ENCODE measurements at places on chromosomes 16 and 17. TPM values are rescaled to one million over a fixed set of nuclear protein-coding genes. Genes with fewer than 3 reads are reported as not detected.

The TK1 gene
- total RNA-seq: 3.9 TPM

GRCh38 chr16:15404792-15405191 lies 9.2 kb downstream of the MPV17L start:
- H3K36me3 ChIP-seq: no peaks in the 10 kb centered on the region
- H3K27me3 ChIP-seq: no peaks in the 10 kb centered on the region
- H3K4me3 ChIP-seq: no peak overlapping the region
- H3K4me1 ChIP-seq: no peaks in the 10 kb centered on the region
- peak overlapping the region; percentile 33 for H3K27ac ChIP-seq
- peak; percentile 74 for DNase-seq

The KRTAP4-5 gene
- not detected for total RNA-seq

The HOXB9 gene
- not detected for total RNA-seq

- DNase-seq: no peak
- no peaks in the 10 kb centered on the region for H3K4me1 ChIP-seq
- H3K36me3 ChIP-seq: no peaks in the 10 kb centered on the region
These were observed 18.1 kb upstream of the LCMT1 start for GRCh38 chr16:25093208-25094061.

The CCL8 gene
- total RNA-seq: not detected

DNA sequence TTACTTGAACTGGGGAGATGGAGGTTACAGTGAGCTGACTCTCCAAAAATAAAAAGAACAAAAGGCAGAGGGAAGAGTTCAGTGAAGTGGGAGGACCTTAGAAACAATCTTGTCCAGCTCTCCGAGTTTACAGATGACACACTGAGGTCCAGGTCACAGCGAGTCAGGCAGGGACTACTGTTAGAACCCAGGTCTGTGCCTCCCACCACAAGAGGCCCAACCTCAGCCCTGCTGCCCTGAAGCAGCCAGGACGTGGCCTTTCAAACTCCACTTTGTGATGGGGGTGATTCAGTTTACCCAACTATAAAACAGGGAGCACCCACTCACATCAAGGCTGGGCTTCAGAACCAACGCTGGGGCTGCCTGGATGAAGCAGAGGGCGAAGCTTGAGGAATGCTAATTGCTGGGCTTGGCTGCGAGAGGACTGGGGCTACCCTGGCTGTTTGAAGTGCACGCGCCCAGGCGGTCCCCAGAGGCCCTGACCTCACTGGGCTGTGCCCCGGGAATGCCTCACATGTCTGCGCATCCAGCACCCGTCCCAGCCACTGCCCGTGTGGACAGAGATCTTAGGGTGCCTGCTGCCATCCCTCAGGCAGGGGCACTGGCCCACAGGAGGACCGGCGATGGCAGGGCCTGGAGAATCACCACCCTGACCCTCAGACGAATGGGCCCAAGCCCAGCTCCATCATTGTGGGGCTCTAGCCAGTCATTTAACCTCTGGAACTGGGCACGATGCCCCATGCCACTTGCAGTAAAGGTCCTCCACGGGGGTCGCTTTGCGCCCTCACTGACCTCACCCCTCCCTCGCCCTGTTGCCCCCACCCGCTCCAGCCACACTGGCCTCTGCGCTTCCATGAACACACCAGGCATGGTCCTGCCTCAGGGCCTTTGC lies 11.4 kb downstream of the SLC5A10 start:
- H3K36me3 ChIP-seq: no peaks in the 10 kb centered on the region
- no peak for DNase-seq
- no peak overlapping the region for H3K27ac ChIP-seq
- no peak overlapping the region for H3K4me3 ChIP-seq
- H3K4me1 ChIP-seq: no peaks in the 10 kb centered on the region

DNA sequence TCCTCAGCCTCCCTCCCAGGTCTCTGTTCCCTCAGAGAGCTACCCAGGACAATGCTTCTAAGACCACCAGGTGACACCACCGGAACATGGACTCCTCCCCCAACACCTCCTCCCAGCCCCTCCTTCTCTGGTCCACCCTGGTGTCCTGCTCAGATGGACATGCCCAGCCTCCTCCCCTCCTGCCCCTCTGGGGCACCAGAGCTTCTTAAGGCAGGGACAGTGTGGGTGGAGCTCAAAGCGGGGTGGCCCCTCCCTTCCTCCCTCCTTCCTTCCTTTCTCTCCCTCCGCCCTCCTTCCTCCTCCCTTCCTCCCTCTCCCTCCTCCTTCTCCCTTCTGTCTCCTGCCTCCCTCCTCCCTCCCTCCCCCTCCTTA lies 22.7 kb downstream of the TRPV3 start:
- DNase-seq: no peak
- H3K27ac ChIP-seq: no peak overlapping the region
- no peaks in the 10 kb centered on the region for H3K36me3 ChIP-seq
- H3K27me3 ChIP-seq: no peaks in the 10 kb centered on the region

DNA sequence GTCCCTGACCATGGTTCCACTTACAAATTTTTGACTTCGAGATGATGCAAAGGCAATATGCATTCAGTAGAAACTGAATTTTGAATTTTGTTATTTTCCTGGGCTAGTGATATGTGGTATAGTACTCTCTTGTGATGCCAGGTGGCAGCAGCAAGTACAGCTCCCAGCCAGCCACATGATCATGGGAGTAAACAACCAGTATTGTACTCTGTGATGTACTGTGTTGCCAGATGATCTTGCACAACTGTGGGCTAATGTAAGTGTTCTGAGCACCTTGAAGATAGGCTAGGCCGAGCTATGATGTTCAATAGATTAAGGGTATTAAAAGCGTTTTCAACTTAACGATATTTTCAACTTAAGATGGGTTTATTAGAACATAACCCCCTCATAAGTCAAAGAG lies 250.8 kb downstream of the STX8 start:
- H3K4me3 ChIP-seq: no peak overlapping the region
- peaks cover 20% of the 10 kb centered on the region for H3K4me1 ChIP-seq
- no peak overlapping the region for H3K27ac ChIP-seq
- H3K36me3 ChIP-seq: no peaks in the 10 kb centered on the region
- no peaks in the 10 kb centered on the region for H3K27me3 ChIP-seq

- no peak overlapping the region for H3K4me3 ChIP-seq
- H3K4me1 ChIP-seq: no peaks in the 10 kb centered on the region
- no peaks in the 10 kb centered on the region for H3K27me3 ChIP-seq
- H3K27ac ChIP-seq: no peak overlapping the region
- H3K36me3 ChIP-seq: no peaks in the 10 kb centered on the region
These were observed 3.1 kb downstream of the ALOX15B start for GRCh38 chr17:8041979-8042378.

GRCh38 chr16:56998861-56999260 lies 9.5 kb downstream of the NLRC5 start:
- no peak for DNase-seq
- H3K36me3 ChIP-seq: no peaks in the 10 kb centered on the region
- H3K4me1 ChIP-seq: no peaks in the 10 kb centered on the region

The FNDC8 gene
- total RNA-seq: not detected

DNA sequence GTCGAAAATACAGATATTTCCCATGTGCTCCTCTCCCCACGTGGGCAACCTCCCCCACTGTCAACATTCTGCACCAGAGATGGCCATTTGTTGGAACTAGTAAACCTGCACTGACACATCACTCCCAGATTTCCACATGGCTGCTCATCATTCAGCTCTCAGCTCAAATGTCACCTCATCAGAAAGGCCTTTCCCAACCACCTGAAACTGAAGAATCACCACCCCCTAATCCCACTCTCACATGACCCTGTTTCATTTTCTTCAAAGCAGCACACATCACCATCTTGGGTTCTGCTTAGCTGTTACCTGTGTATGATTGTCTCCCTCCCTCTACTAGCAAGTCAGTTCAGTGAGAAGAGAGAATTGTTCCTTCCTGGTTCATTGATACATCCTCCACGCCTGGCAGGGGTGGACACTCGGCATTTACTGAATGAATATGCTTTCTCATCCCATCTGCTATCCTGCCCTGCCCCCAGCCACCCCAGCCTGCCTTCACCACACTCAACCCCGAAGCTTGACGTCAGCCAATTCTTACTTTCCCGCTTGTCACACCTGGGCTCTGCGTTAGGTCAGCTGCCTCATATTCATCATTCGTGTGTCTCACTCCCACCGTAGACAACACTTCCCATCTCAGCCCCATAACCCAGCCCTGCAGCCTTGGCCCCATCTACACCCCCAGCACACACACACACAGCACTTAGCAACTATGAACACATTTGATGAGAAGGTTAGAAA lies 1.5 kb downstream of the C17orf114 start:
- H3K27me3 ChIP-seq: no peaks in the 10 kb centered on the region
- no peaks in the 10 kb centered on the region for H3K4me1 ChIP-seq
- no peak overlapping the region for H3K27ac ChIP-seq
- no peak overlapping the region for H3K4me3 ChIP-seq
- H3K36me3 ChIP-seq: no peaks in the 10 kb centered on the region

The DLX4 gene
- total RNA-seq: not detected

DNA sequence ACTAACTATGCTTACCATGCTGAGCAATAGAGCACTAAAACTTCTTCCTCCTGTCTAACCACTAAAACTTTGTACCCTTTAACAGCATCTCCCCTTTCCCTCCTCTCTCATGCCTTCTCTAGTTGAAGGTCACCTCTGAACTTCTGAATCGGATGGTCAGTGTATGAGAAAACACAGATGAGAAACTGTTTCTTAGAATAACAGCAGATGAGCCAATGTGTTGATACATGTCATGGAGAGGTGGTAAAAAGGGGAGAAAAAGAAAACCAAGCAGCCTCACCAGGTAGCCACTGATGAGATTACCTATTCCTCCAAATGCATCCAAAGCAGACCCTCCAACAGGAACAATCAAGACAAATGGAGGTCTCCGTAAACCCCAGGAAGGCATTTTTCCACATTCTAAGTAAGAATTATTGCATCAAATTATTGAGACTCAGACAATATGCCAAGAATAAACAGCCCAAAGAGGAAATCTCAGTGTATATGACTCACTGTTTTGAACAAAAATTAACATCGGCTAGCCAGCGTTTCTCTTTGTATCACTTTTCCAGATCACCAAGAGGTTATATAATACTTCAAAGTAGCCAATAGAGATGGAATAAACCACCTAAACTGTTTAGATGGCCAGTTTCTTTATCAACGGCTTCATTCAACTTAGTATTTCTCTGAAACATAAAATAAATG lies 793.3 kb upstream of the SOX9 start:
- no peaks in the 10 kb centered on the region for H3K36me3 ChIP-seq
- no peak for DNase-seq
- no peaks in the 10 kb centered on the region for H3K27me3 ChIP-seq
- no peak overlapping the region for H3K27ac ChIP-seq

- no peaks in the 10 kb centered on the region for H3K4me1 ChIP-seq
- no peaks in the 10 kb centered on the region for H3K27me3 ChIP-seq
- no peak overlapping the region for H3K27ac ChIP-seq
- DNase-seq: no peak
- no peaks in the 10 kb centered on the region for H3K36me3 ChIP-seq
- no peak overlapping the region for H3K4me3 ChIP-seq
These were observed 66.7 kb downstream of the MMD start for GRCh38 chr17:55354941-55355340.

GRCh38 chr17:43952351-43952723 lies 1.4 kb downstream of the PYY start:
- no peaks in the 10 kb centered on the region for H3K36me3 ChIP-seq
- no peak for DNase-seq
- H3K4me3 ChIP-seq: no peak overlapping the region
- H3K27me3 ChIP-seq: peaks cover 6% of the 10 kb centered on the region
- no peak overlapping the region for H3K27ac ChIP-seq
- H3K4me1 ChIP-seq: no peaks in the 10 kb centered on the region

DNA sequence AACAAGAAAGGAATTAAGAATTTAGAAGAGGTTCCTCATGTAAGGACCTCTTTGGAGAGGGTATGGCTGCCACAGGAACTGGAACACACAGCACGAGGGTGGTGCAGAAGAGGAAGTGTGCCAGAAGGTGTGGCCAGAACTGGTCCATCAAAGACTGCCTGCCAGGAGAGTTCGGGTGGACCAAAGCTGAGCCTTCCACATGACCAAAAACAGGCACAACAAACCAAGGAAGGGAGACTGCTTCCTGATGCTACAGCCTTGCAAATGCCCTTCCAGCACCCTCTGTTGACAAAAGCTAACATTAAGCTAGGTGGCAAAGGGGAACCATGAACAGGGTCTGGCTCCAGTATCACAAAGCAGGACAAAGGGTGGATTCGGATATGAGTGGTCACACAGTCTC lies 125.8 kb upstream of the TMEM97 start:
- no peak for DNase-seq
- H3K27ac ChIP-seq: no peak overlapping the region
- H3K27me3 ChIP-seq: no peaks in the 10 kb centered on the region
- H3K4me3 ChIP-seq: no peak overlapping the region
- no peaks in the 10 kb centered on the region for H3K4me1 ChIP-seq

DNA sequence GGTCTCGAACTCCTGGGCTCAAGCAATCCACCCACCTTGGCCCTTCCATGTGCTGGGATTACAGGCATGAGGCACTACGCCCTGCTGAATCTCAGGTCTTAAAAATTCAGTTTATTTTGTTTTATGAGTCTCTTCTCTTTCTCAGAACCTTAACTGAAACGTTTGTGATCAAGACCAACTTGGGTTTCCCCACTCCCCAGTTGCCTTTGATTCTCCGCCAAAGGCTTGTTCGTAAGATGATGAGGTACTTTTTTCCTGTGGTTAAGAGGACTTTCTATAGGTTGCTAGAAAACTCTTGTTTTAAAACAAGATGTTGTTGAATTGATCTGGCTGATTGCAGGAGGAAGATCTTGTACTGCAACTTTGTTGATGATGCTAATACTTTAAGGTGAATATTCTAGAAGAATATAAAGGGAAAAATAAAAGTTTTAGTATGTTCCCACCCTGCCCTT lies 11.7 kb downstream of the ABCC1 start:
- DNase-seq: no peak
- no peak overlapping the region for H3K27ac ChIP-seq
- H3K27me3 ChIP-seq: no peaks in the 10 kb centered on the region
- no peak overlapping the region for H3K4me3 ChIP-seq

The LPO gene
- total RNA-seq: not detected

- no peaks in the 10 kb centered on the region for H3K36me3 ChIP-seq
- no peak overlapping the region for H3K4me3 ChIP-seq
- no peak overlapping the region for H3K27ac ChIP-seq
- DNase-seq: no peak
- no peaks in the 10 kb centered on the region for H3K4me1 ChIP-seq
These were observed 256.1 kb downstream of the CPPED1 start for GRCh38 chr16:12547608-12547922.

- H3K4me1 ChIP-seq: no peaks in the 10 kb centered on the region
- H3K36me3 ChIP-seq: peaks cover 26% of the 10 kb centered on the region
- no peaks in the 10 kb centered on the region for H3K27me3 ChIP-seq
- H3K27ac ChIP-seq: no peak overlapping the region
These were observed 22.0 kb downstream of the EARS2 start for GRCh38 chr16:23534868-23535860.
